Sigmoid colon (tissue), 7 donors: ENCODE measurements at places on chromosomes 2 and 18. TPM values are rescaled to one million over a fixed set of nuclear protein-coding genes. Genes with fewer than 3 reads are reported as not detected.

DNA sequence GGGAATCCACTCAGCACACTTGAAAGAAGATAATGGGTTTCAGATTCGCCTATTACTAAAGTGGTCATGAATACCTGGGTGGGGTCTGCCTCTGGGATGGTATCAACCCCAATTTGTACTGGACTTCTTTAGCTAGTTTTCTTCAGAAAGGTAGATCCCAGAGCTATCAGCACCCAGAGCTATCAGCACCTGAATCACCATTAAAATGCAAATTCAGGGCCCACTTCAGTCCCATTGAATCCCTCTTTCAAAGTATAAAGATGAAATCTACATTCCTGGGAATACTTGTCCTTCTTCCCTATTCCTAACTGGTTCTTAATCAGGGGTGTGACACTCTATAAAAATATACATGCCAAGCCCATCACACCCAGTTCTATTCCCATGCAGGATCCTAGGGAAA is 914.3 kb downstream of the DCC start:
- no peaks in the 10 kb centered on the region for H3K36me3 ChIP-seq
- no peak overlapping the region for H3K4me3 ChIP-seq
- no peaks in the 10 kb centered on the region for H3K4me1 ChIP-seq

GRCh38 chr2:136347981-136348380 is 230.0 kb upstream of the CXCR4 start:
- no peak for DNase-seq
- H3K4me1 ChIP-seq, result no peaks in the 10 kb centered on the region
- no peak overlapping the region for H3K27ac ChIP-seq
- no peaks in the 10 kb centered on the region for H3K36me3 ChIP-seq
- no peak overlapping the region for H3K4me3 ChIP-seq
- no peaks in the 10 kb centered on the region for H3K27me3 ChIP-seq

GRCh38 chr18:21123290-21123926 is 11.8 kb upstream of the ROCK1 start:
- no peak overlapping the region for H3K27ac ChIP-seq
- no peaks in the 10 kb centered on the region for H3K27me3 ChIP-seq
- no peaks in the 10 kb centered on the region for H3K36me3 ChIP-seq
- H3K4me1 ChIP-seq, result no peaks in the 10 kb centered on the region

DNA sequence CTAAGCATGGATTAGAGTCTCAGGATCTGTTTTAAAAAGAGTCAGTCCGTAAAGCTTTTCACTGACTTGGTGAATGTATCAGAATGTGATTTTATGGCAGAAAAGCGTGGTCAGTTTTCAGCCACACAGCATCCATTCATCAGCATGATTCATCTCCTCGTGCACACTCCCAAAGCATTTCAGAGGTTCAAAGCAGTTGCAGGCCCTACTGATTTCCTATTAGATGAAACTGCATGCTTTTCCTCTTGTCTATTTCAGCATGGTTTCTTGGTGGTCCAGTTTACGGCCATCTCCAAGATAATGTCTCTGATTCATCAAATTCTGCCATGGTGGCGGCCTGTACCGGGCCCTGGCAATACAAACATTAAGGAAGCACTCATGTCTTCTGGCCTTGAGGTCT is 4.8 kb upstream of the PARD6G start:
- H3K36me3 ChIP-seq, result no peaks in the 10 kb centered on the region
- no peaks in the 10 kb centered on the region for H3K27me3 ChIP-seq
- peaks cover 5% of the 10 kb centered on the region for H3K4me1 ChIP-seq
- no peak for DNase-seq
- no peak overlapping the region for H3K4me3 ChIP-seq
- no peak overlapping the region for H3K27ac ChIP-seq

DNA sequence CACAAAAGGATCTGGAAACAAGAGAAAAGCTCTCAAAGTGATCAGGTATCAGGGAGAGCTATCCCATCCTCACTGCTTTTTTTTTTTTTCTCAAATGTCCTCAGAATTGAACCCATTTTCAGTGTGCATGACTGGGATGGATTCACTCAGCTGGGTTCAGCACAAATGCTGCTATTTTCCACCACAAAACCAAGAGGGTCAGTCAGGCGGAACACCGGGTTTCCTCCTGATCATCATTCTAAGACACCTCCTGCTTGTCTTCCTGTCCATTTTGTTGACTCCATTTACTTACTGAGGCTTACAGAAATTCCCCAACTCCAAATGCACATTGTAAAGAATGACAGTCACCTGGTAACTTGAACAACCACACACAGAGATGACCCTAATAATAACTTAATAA is 39.9 kb downstream of the CYRIA start:
- no peaks in the 10 kb centered on the region for H3K36me3 ChIP-seq
- no peaks in the 10 kb centered on the region for H3K27me3 ChIP-seq
- no peaks in the 10 kb centered on the region for H3K4me1 ChIP-seq
- DNase-seq, result no peak
- H3K4me3 ChIP-seq, result no peak overlapping the region

- no peak overlapping the region for H3K27ac ChIP-seq
- H3K27me3 ChIP-seq, result no peaks in the 10 kb centered on the region
- no peak for DNase-seq
- no peak overlapping the region for H3K4me3 ChIP-seq
Observed at GRCh38 chr2:226045080-226045479, 645.6 kb downstream of the NYAP2 start.

GRCh38 chr18:52531836-52532235 is 191.8 kb downstream of the DCC start:
- no peak overlapping the region for H3K27ac ChIP-seq
- no peaks in the 10 kb centered on the region for H3K27me3 ChIP-seq
- no peak for DNase-seq

GRCh38 chr18:75228967-75229366 is 18.4 kb downstream of the TSHZ1 start:
- no peak overlapping the region for H3K27ac ChIP-seq
- H3K4me3 ChIP-seq, result no peak overlapping the region
- H3K27me3 ChIP-seq, result no peaks in the 10 kb centered on the region
- DNase-seq, result no peak

- H3K27ac ChIP-seq, result no peak overlapping the region
- no peaks in the 10 kb centered on the region for H3K27me3 ChIP-seq
- no peak overlapping the region for H3K4me3 ChIP-seq
- no peaks in the 10 kb centered on the region for H3K36me3 ChIP-seq
Observed at GRCh38 chr18:34033968-34034367, 190.7 kb downstream of the NOL4 start.

DNA sequence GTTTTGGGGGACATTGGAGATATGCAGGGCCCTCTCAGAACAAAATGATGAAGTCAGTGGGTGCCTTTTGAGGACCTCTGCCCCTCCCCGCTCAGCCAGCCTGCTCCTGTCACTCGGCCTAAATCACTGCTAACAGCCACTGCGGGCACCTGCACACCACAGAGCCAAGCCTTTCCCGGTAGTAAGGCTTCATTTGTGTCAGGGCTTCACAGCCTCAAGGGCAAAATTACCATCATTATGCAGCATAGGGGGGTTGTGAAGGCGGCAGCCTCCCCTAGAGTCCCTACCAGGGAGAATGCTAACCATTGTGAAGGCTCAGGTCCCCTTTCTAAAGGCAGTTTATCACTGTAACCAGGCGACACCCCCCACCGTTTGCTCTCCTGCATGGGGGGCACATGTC is 519.8 kb upstream of the MYT1L start:
- H3K36me3 ChIP-seq, result no peaks in the 10 kb centered on the region
- no peak overlapping the region for H3K4me3 ChIP-seq
- no peak overlapping the region for H3K27ac ChIP-seq
- H3K27me3 ChIP-seq, result no peaks in the 10 kb centered on the region
- DNase-seq, result no peak

DNA sequence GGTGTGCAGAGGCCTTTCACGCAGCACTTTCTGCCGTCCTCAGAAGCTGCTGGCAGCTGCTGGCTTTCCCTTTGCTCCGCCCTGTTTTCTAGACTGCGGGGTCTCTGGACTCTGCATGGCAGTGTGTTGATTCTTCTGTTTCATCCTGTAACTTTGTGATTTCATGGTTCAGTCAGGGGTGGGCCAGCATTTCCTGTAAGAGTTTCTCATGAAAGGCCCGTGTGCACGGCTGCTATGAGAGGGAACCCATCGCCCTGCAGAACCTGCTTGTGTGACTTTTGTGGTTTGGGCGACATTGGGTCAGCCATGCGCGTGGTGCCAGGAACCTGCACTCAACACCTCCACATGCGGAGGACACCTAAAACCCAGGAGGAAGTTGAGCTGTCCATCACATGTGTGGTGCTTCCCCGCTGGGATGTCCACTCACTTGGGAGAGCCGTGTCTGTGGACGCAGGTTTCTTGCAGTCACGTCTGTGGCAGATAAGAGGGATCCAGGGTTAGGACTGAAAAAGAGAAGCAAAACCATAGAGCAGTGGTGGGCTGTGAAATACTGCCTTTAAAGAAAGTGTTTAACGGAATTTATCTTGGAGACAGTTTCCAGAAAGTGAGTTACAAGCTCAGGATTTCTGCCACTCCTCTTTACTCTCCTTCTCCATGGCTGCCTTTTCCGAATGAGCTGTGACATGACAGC is 167.3 kb upstream of the ALKAL2 start:
- DNase-seq, result no peak
- no peak overlapping the region for H3K4me3 ChIP-seq
- H3K4me1 ChIP-seq, result no peaks in the 10 kb centered on the region
- H3K27ac ChIP-seq, result no peak overlapping the region
- H3K27me3 ChIP-seq, result no peaks in the 10 kb centered on the region

- H3K36me3 ChIP-seq, result no peaks in the 10 kb centered on the region
- no peak overlapping the region for H3K27ac ChIP-seq
- H3K27me3 ChIP-seq, result no peaks in the 10 kb centered on the region
- H3K4me3 ChIP-seq, result no peak overlapping the region
Observed at GRCh38 chr2:74952575-74952974, 5.9 kb upstream of the POLE4 start.

GRCh38 chr18:12631831-12632477 is 26.0 kb downstream of the SPIRE1 start:
- no peak for DNase-seq
- H3K4me3 ChIP-seq, result no peak overlapping the region

- DNase-seq, result no peak
- H3K36me3 ChIP-seq, result no peaks in the 10 kb centered on the region
- H3K27ac ChIP-seq, result no peak overlapping the region
Observed at GRCh38 chr2:113077921-113078320, 10.2 kb downstream of the IL1F10 start.

- no peak for DNase-seq
- no peaks in the 10 kb centered on the region for H3K4me1 ChIP-seq
- H3K36me3 ChIP-seq, result no peaks in the 10 kb centered on the region
- H3K27me3 ChIP-seq, result no peaks in the 10 kb centered on the region
Observed at GRCh38 chr2:239523147-239523953, 122.5 kb upstream of the HDAC4 start.

DNA sequence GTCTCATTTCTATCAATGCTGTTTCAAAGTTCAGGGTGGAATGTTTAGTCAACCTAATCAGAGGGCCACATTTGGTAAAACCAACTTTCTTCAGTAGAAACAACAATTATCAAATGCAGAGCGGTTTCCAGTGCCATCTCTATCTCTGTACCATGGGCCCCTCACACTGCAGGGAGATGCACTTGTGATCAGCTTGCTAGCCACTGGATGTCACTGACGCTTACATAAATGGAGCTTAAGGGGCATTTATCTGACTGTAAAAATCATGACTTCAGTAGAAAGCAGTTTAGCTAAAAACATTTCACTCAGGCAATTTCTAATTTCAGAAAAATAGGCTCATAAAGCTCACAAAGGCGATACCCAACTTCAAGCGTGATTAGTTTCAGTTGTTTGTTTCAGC is 678.0 kb downstream of the ZEB2 start:
- no peak for DNase-seq
- no peaks in the 10 kb centered on the region for H3K27me3 ChIP-seq
- H3K36me3 ChIP-seq, result no peaks in the 10 kb centered on the region
- H3K4me3 ChIP-seq, result no peak overlapping the region
- H3K27ac ChIP-seq, result no peak overlapping the region

- H3K4me1 ChIP-seq, result no peaks in the 10 kb centered on the region
- H3K36me3 ChIP-seq, result no peaks in the 10 kb centered on the region
- DNase-seq, result peak; percentile 71
- no peaks in the 10 kb centered on the region for H3K27me3 ChIP-seq
Observed at GRCh38 chr18:58850786-58851469, 13.7 kb upstream of the ZNF532 start.

GRCh38 chr2:70525032-70525431 is 28.6 kb downstream of the TGFA start:
- no peaks in the 10 kb centered on the region for H3K36me3 ChIP-seq
- H3K27me3 ChIP-seq, result no peaks in the 10 kb centered on the region
- no peak overlapping the region for H3K27ac ChIP-seq
- no peak overlapping the region for H3K4me3 ChIP-seq

Gene ATP8B1
- 24.0 TPM for polyA plus RNA-seq

Gene GPR55
- polyA plus RNA-seq, result not detected

Gene SOX11
- polyA plus RNA-seq, result 0.12 TPM

Gene GPN1
- 31.2 TPM for polyA plus RNA-seq

Gene CCDC141
- polyA plus RNA-seq, result 0.47 TPM

Gene NTSR2
- 0.04 TPM for polyA plus RNA-seq

Gene CNTNAP5
- polyA plus RNA-seq, result 0.74 TPM
